Diencephalon (tissue), 1 donor: ENCODE measurements at places on chromosomes 7 and 10. TPM values are rescaled to one million over a fixed set of nuclear protein-coding genes. Genes with fewer than 3 reads are reported as not detected.

PTEN gene
- 249 TPM for total RNA-seq

ZNF117 gene
- total RNA-seq: 38.8 TPM

CALHM1 gene
- total RNA-seq: 0.23 TPM

ARMH3 gene
- total RNA-seq: 22.6 TPM

CSGALNACT2 gene
- total RNA-seq: 52.1 TPM

IKZF1 gene
- total RNA-seq: 3.7 TPM

GIMAP5 gene
- total RNA-seq: 3.7 TPM

ZNF503 gene
- total RNA-seq: 4.8 TPM

SFTPA1 gene
- not detected for total RNA-seq

PNLIPRP3 gene
- not detected for total RNA-seq

CDK1 gene
- 32.5 TPM for total RNA-seq

AKR1C1 gene
- 29.1 TPM for total RNA-seq

CAV2 gene
- total RNA-seq: 12.2 TPM

PRKCQ gene
- 5.3 TPM for total RNA-seq

CYP26C1 gene
- total RNA-seq: 0.23 TPM

FGL2 gene
- 2.3 TPM for total RNA-seq

NXPH1 gene
- total RNA-seq: 94.6 TPM

MYH16 gene
- total RNA-seq: not detected

ZPBP gene
- 0.92 TPM for total RNA-seq

STEAP2 gene
- 9.9 TPM for total RNA-seq

GSTO2 gene
- 6.7 TPM for total RNA-seq

ADAM22 gene
- 103 TPM for total RNA-seq
